Naive B cell (primary cell): ENCODE measurements at places on chromosomes 11 and 22. TPM values are rescaled to one million over a fixed set of nuclear protein-coding genes. Genes with fewer than 3 reads are reported as not detected.
A peak's percentile ranks its signal among the peaks of the same experiment; 100 is the strongest.

DNA sequence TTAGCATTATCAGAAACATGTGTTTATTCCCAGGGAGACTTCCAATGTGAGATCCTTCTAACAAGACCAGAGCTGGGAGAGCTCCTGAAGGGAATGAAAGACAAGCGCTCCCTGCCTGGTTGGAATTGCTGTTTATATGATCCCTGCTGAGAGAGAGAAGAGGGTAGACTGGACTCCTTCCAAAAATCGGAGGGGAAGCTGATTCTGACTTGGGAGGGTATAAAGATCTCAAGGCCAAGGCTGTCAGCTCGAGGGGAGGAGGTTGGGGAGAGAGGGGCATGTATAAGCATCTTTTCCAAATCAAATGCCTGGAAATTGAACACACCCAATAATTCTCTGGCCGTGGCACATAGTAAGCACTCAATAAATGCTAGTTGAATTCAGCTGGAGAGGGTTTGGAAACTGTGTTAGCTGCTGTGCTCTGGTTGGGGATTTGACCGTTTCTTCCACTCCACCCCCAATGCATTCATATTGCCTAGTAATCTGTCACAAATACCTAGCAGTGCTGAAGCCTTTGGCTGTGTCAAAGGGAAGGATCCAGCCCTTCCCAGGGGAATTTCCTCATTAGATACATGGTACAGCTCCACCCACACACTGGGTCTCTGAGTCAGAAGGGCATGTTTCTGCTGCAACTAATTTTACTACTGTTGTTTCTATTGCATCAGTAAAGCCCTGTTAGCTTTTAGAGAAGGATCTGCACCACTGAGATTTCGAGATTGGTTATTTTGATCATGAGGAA, 61.5 kb downstream of the CACNG2 start:
- no peaks in the 10 kb centered on the region for H3K36me3 ChIP-seq
- peaks cover 49% of the 10 kb centered on the region for H3K27me3 ChIP-seq
- DNase-seq, result no peak
- H3K27ac ChIP-seq, result no peak overlapping the region

- H3K27me3 ChIP-seq, result no peaks in the 10 kb centered on the region
- H3K27ac ChIP-seq, result no peak overlapping the region
- H3K4me3 ChIP-seq, result no peak overlapping the region
- no peaks in the 10 kb centered on the region for H3K4me1 ChIP-seq
Measured at GRCh38 chr11:132792341-132793140, 739.8 kb downstream of the OPCML start.

DNA sequence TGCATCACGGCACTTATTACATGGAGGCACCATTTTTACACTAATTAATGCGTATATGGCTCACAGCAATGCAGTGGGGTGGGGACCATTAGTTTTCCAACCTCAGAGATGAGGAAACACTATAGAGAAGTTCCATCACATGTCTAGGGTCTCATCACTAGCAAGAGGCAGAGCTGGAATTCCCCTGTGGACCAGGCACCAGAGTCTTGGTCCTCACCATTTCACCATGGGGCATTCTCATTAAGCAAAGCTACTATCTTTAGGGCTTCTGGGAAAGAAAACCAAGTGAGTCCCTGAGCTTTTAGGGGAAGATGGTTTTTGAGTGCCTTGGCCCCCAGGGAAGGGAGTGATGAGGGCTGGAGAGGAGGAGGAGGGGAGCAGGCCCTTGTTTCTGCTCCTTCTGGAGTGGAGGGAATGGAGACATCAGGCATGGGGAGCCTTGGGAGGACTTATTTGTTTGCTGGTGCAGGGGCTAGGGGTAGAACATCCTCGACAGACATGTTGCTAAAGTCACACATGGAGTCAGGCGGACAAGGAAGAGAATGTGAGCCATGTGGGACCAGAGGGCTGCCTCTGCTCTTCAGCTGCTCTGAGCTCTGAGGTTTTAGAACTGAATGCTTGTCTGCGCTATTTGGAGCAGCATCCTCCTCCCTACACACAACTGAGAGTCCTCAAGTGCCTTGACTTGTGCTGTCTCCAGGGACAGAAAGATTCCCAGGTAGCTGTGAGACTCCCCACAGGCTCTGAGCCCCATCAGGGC, 40.3 kb upstream of the ZBED5 start:
- H3K27ac ChIP-seq, result peak overlapping the region; percentile 94
- peaks cover 7% of the 10 kb centered on the region for H3K36me3 ChIP-seq
- H3K4me1 ChIP-seq, result peaks cover 13% of the 10 kb centered on the region

- H3K27me3 ChIP-seq, result no peaks in the 10 kb centered on the region
- no peak overlapping the region for H3K27ac ChIP-seq
Measured at GRCh38 chr11:64371201-64371600, 12.2 kb downstream of the RPS6KA4 start.

DNA sequence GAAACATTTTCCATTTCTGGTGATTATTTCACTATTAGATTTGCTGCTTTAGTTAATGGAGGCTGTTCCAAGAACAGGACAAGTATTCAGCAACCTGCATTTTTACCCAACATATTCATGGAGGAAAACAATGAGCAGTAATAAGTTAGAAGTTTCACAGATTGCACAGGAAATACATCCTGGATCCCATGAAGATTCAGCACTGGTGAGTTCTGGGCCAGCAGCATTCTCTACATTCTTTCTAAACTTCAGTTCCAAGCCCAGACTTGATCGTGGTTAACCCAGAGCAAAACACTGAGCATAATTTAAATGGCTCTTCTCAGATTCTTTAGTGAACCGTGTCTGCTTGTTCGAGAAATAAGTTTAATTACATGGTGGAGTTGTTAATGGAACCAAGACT, 3.8 kb downstream of the FJX1 start:
- DNase-seq, result no peak
- H3K36me3 ChIP-seq, result no peaks in the 10 kb centered on the region
- peaks cover 58% of the 10 kb centered on the region for H3K27me3 ChIP-seq
- H3K4me1 ChIP-seq, result peaks cover 10% of the 10 kb centered on the region
- no peak overlapping the region for H3K27ac ChIP-seq

- peaks cover 11% of the 10 kb centered on the region for H3K27me3 ChIP-seq
- H3K4me3 ChIP-seq, result no peak overlapping the region
- H3K36me3 ChIP-seq, result no peaks in the 10 kb centered on the region
- H3K4me1 ChIP-seq, result no peaks in the 10 kb centered on the region
- no peak for DNase-seq
Measured at GRCh38 chr11:57392066-57392762, 1.8 kb upstream of the PRG2 start.

GRCh38 chr22:49255154-49255553, 572.5 kb downstream of the BRD1 start:
- H3K36me3 ChIP-seq, result no peaks in the 10 kb centered on the region
- no peak for DNase-seq
- H3K27me3 ChIP-seq, result peaks cover 26% of the 10 kb centered on the region
- H3K4me1 ChIP-seq, result no peaks in the 10 kb centered on the region

- no peaks in the 10 kb centered on the region for H3K4me1 ChIP-seq
- no peak for DNase-seq
- H3K27me3 ChIP-seq, result no peaks in the 10 kb centered on the region
- no peak overlapping the region for H3K27ac ChIP-seq
- no peak overlapping the region for H3K4me3 ChIP-seq
Measured at GRCh38 chr11:92867913-92868619, 101.4 kb upstream of the MTNR1B start.

DNA sequence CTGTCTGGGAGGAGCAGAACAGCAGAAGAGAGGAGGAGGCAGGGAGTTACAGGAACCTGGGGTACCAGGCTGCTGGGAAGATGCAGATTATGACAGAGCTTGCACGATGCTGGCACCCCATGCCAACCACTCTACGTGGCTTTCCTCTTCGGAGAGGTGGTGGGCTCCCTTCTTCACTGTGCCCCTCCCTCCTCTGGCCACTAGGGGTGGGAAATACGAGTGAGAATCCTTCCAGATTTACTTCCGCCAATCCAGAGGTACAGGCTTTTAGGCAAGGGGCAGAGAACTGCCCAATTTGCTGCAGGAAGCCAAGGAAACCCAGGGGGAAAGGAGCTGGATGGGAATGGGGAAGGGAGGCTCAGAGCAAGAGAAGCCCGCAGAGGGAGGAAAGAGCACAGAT, 12.3 kb downstream of the HYOU1 start:
- peaks cover 4% of the 10 kb centered on the region for H3K4me1 ChIP-seq
- no peak overlapping the region for H3K27ac ChIP-seq
- H3K36me3 ChIP-seq, result peaks cover 27% of the 10 kb centered on the region
- no peaks in the 10 kb centered on the region for H3K27me3 ChIP-seq

DNA sequence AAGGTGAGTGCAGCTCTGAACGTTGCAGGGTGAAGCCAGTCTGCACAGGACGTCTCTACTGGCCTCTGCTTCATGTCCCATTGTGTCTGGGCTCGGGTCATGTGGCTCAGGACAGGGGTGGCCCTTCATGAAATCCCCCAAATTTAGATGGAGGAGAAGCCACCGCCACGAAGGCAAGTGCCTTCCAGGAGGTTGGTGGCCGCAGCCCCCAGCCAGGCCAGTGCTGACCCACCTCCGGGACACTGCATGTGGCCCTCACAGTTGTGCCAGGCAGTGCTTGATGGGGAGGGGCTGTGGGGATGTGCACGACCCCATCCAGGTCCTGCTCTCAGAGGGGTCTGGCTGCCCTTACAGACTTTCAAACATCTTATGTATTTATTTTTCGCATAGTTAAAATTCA, 1311.1 kb downstream of the BRD1 start:
- H3K27ac ChIP-seq, result no peak overlapping the region
- no peaks in the 10 kb centered on the region for H3K4me1 ChIP-seq
- H3K4me3 ChIP-seq, result no peak overlapping the region

- no peaks in the 10 kb centered on the region for H3K4me1 ChIP-seq
- H3K27ac ChIP-seq, result no peak overlapping the region
- H3K4me3 ChIP-seq, result no peak overlapping the region
- H3K27me3 ChIP-seq, result no peaks in the 10 kb centered on the region
- DNase-seq, result no peak
Measured at GRCh38 chr11:21472261-21472660, 720.6 kb upstream of the ANO5 start.

- H3K27me3 ChIP-seq, result no peaks in the 10 kb centered on the region
- no peak for DNase-seq
- H3K4me3 ChIP-seq, result no peak overlapping the region
- peak overlapping the region; percentile 25 for H3K27ac ChIP-seq
- H3K4me1 ChIP-seq, result no peaks in the 10 kb centered on the region
- no peaks in the 10 kb centered on the region for H3K36me3 ChIP-seq
Measured at GRCh38 chr11:27386181-27386845, 23.3 kb upstream of the CCDC34 start.

GRCh38 chr11:64267207-64267945, 16.0 kb downstream of the PLCB3 start:
- peak overlapping the region; percentile 97 for H3K4me3 ChIP-seq
- H3K27me3 ChIP-seq, result no peaks in the 10 kb centered on the region
- peaks cover 36% of the 10 kb centered on the region for H3K4me1 ChIP-seq
- H3K27ac ChIP-seq, result no peak overlapping the region

- H3K4me1 ChIP-seq, result no peaks in the 10 kb centered on the region
- H3K4me3 ChIP-seq, result no peak overlapping the region
- DNase-seq, result no peak
- H3K27me3 ChIP-seq, result no peaks in the 10 kb centered on the region
- H3K36me3 ChIP-seq, result no peaks in the 10 kb centered on the region
Measured at GRCh38 chr11:115695677-115696364, 191.6 kb upstream of the CADM1 start.

DNA sequence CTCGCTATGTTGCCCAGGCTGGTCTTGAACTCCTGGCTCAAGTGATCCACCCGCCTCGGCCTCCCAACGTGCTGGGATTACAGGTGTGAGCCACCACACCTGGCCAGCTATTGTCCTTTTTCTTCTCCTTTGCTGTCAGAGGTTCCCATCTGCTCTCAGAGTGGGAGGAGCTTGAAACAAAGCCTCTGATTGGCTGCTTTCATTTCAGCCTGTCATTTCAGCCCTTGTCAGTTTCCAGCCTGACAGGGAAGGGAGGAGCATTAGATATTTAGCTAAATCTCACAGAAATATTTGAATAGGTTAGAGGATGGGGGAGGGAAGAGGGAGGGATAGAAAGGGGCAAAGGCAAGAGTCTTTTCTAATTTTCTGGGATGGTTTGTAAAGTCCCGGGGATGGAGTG, 8.7 kb downstream of the SLC22A6 start:
- H3K36me3 ChIP-seq, result no peaks in the 10 kb centered on the region
- H3K4me3 ChIP-seq, result no peak overlapping the region
- DNase-seq, result no peak
- H3K27me3 ChIP-seq, result peaks cover 18% of the 10 kb centered on the region

- H3K36me3 ChIP-seq, result no peaks in the 10 kb centered on the region
- H3K27ac ChIP-seq, result no peak overlapping the region
- H3K27me3 ChIP-seq, result peaks cover 9% of the 10 kb centered on the region
- DNase-seq, result no peak
Measured at GRCh38 chr11:118283037-118283636, 19.0 kb upstream of the MPZL2 start.

GRCh38 chr11:122696662-122697061, 41.1 kb downstream of the UBASH3B start:
- no peaks in the 10 kb centered on the region for H3K27me3 ChIP-seq
- DNase-seq, result peak; percentile 57
- peak overlapping the region; percentile 67 for H3K27ac ChIP-seq
- H3K4me1 ChIP-seq, result peaks cover 92% of the 10 kb centered on the region
- peaks cover 6% of the 10 kb centered on the region for H3K36me3 ChIP-seq
- peak overlapping the region; percentile 90 for H3K4me3 ChIP-seq

DNA sequence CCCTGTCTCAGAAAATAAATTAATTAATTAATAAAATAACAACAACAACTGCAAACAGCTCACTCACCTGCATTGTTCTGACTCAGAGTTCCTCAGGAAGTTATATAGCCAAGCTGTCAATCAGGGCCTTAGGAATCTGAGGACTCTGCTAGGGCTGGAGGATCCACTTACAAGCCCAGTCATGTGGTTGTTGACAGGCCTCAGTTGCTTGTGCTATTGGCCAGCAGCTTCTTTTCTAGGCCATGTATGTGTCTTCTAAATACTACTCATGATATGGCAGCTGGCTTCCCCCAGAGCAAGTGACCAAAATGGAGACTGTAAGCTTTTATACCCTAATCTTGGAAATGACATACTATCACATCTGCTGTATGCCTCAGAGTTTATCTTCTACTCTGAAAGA, 20.8 kb upstream of the ATP5MG start:
- H3K4me1 ChIP-seq, result no peaks in the 10 kb centered on the region
- H3K27me3 ChIP-seq, result no peaks in the 10 kb centered on the region
- H3K4me3 ChIP-seq, result no peak overlapping the region
- no peak overlapping the region for H3K27ac ChIP-seq

GRCh38 chr11:102251423-102251822, 65.9 kb upstream of the BIRC3 start:
- H3K4me1 ChIP-seq, result no peaks in the 10 kb centered on the region
- H3K27me3 ChIP-seq, result no peaks in the 10 kb centered on the region
- no peak overlapping the region for H3K27ac ChIP-seq
- H3K4me3 ChIP-seq, result no peak overlapping the region

- no peaks in the 10 kb centered on the region for H3K36me3 ChIP-seq
- H3K4me1 ChIP-seq, result peaks cover 7% of the 10 kb centered on the region
- no peak overlapping the region for H3K4me3 ChIP-seq
- H3K27me3 ChIP-seq, result peaks cover 23% of the 10 kb centered on the region
- no peak for DNase-seq
- no peak overlapping the region for H3K27ac ChIP-seq
Measured at GRCh38 chr22:45278125-45278524, 6.6 kb upstream of the UPK3A start.

GGTLC3 gene
- not detected for polyA plus RNA-seq

GRK3 gene
- polyA plus RNA-seq, result 18.8 TPM

SERPIND1 gene
- polyA plus RNA-seq, result 0.25 TPM

UPK3A gene
- polyA plus RNA-seq, result not detected

MS4A6E gene
- not detected for polyA plus RNA-seq

FOLR1 gene
- polyA plus RNA-seq, result not detected

GGT1 gene
- polyA plus RNA-seq, result 0.17 TPM

SVIP gene
- 27.7 TPM for polyA plus RNA-seq

NLRP10 gene
- polyA plus RNA-seq, result not detected

UBE2L6 gene
- polyA plus RNA-seq, result 220 TPM

GALNT18 gene
- not detected for polyA plus RNA-seq

TIMM8B gene
- polyA plus RNA-seq, result 47.0 TPM
